CD4-positive, alpha-beta T cell treated with Interferon alpha-2 for 1 hour (primary cell): ENCODE measurements at places on chromosomes 3 and 15.

GRCh38 chr15:72315706-72316370, 4.1 kb downstream of the CELF6 start:
- no peak for DNase-seq

DNA sequence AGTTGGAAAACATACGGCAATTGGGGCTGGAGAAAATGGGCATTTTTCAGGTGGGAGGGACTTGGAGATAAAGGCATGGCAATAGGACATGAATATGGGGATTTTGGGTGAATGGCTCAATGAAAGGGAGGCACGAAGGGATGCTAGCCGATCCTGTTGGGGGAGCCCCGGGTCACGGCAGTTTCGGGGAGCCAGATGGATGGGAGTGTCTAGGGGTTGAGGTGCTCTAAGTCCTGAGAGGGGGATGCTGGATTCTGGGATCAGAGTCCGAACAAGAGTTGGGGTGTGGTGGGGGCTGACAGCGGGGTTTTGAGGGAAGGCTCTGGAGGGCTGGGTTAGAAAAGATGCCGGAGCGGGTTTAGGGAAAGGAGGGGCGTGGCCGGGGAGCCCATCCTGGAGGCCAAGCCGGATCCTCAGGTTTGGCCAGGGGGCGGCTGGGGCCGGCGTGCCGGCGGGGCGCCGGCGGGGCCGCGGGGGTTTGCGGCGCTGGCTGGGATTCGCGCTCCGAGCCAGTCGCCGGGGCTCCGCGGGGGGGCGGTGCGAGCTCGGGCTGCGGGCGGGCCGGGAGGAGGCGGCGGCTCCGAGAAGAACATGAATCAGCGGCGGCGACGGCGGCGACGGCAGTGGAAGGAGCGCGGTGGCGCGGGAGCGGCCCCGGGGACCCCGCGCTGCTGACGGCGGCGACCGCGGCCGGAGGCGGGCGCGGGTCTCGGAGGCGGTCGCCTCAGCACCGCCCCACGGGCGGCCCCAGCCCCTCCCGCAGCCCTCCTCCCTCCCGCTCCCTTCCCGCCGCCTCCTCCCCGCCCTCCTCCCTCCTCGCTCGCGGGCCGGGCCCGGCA, at the start of gene TYRO3:
Gene TYRO3, plus strand, starts transcription at position 813 of the 839 bp plus-strand sequence. CDS start 46 bp downstream, outside the sequence.
- peak; percentile 71 for DNase-seq

DNA sequence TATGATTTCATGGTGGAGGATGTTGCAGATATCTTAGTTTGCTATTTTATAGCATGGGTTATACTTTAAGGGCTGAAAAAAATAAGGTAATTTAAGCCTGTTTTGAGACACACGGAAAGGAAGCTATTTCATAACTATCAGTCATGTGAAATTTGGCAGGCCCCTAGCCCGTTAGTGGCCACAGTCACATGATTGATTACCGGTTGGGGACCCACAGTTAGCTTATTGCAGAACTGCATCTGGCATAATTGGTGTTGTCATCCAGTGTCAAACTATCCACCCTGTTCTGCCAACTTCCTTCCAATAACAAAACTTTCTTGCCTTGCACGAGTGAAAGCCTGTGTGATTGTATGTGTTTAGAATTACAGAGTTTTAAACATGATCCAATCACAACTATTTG, 35.2 kb downstream of the FNDC3B start:
- DNase-seq = peak; percentile 25

- DNase-seq = no peak
Measured at GRCh38 chr3:30354513-30354912, 251.9 kb upstream of the TGFBR2 start.

DNA sequence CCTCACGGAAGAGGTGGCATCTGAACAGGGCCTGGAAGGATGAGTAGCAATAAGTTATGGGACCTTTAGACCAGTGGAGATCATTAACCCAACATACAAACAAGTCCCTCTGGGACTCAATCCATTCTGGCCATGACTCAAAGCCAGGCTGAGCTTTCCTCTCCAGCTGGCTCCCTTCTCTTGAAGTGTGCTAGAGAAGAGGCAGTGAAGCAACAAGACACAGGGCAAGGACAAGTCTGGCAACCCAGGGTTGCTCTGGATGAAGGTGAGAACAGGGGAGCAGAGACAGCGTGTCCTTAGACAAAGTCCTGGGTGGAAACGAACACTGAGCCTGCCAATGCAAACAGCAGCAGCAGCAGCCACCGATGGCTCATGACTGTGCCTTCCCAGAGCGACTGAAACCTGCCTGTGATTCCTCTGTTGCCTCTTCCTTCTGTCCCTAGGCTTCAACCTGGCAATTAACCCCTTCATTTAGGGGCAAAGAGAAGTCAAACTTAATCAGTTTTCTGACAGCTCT, 86.8 kb downstream of the BDH1 start:
- no peak for DNase-seq

- no peak for DNase-seq
Measured at GRCh38 chr3:173301647-173302046, 95.9 kb upstream of the NLGN1 start.

- no peak for DNase-seq
Measured at GRCh38 chr15:42832576-42832975, 88.0 kb downstream of the TTBK2 start.
